Stimulated activated CD4-positive, alpha-beta T cell treated with anti-CD3 and anti-CD28 coated beads, Interleukin-4, amount 100 ng/mL, for 24 hours (primary cell): ENCODE measurements at places on chromosomes 3 and 15.

DNA sequence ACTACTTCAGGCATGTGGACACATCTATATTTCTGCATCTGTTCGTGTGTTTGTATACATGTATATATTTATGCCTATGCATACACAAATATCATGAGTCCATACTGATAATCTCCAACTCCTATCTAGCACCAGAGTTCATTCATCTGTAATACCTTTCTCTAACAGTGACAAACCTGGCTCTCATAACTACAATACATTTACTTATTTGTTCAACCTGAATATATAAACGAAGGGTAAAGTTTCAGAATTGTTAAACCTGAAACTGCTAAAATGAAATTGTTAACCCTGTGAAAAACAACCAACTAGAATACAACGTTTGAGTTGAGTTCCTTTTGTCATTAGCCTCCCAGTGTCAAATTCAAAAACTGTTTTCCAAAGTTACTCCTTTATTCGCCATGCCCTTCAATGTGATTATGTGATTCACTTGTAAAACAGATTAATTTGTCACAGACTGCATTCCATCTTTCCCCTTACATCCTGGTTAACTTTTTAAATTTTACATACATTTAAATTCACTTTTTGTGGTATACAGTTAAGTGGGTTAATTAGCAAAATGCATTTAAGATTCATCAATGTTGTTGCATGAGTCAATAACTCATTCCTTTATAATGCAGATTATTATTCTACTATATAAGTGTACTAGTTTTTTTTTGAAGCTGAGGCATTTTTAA, 58.5 kb downstream of the PIK3R4 start:
- no peak for DNase-seq

- DNase-seq, result no peak
Measured at GRCh38 chr3:130925628-130926027, 31.7 kb downstream of the ATP2C1 start.

- no peak for DNase-seq
Measured at GRCh38 chr3:124118397-124118796, 126.5 kb upstream of the ROPN1 start.

DNA sequence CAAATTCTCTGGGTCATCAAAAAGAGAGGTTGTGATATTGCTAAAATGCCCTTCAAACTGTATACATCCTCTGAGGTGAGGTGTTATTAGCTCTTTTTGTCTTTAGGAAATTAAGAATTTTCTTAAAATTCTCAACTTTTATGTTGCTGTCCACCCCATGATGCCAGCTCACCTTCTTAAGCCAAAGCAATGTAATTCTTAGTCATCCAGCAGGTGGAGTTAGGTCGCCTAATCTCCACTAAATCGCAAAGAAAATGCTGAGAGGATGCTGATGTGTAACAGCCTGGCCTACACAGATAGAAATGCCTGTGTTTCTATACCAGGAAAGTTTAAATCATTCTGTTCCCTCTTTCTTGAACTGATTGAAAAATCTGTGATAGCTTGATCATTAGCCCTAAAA, 770.2 kb upstream of the ALCAM start:
- DNase-seq, result no peak

DNA sequence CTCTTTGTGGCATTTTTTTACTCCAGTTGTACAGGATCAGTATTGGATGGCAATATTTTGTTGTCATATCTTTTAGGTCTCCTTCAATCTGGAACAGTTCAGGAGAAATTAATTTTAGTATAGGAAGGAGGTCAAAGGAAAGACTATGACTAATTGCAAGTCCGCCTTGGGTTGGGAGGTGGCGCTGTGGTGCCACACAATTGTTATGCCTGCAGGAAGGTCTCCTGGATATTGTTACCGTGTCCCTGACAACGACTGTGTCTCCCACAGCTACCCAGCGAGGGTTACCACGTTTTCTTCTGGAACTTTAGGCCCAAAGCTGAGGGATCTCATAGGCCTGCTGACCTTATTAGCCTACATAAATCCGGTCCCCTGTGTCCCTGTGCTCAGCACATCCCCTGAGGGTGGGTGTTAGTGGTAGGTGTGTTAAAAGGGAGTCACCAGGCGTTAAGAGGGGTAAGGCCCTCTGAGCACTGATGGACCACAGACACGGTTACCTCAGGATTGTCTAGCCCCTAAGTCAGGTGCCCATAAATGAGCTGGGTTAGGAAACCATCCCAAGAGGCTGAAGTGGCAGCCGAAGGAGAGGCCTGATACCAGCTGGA, 31.5 kb downstream of the KCNAB1 start:
- peak; percentile 62 for DNase-seq

DNA sequence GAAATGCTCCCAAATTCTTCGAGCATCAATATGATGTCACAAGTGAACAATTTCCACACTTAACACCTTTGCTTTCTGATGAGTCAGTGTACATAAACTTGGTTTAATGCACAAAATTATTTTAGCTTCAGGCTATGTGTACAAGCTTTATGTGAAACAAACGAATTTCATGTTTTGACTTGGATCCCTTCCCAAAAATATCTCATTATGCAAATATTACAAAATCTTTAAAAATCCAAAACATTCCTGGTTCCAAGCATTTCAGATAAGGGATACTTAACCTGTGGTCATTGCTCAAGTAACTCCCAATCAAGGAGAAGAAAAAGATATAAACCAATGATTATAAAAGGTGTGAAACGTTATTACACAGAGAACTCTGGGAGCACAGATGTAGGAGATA, 25.2 kb downstream of the RAB5A start:
- DNase-seq, result no peak

GRCh38 chr3:110149763-110150162, 812.4 kb upstream of the DPPA4 start:
- DNase-seq, result no peak

DNA sequence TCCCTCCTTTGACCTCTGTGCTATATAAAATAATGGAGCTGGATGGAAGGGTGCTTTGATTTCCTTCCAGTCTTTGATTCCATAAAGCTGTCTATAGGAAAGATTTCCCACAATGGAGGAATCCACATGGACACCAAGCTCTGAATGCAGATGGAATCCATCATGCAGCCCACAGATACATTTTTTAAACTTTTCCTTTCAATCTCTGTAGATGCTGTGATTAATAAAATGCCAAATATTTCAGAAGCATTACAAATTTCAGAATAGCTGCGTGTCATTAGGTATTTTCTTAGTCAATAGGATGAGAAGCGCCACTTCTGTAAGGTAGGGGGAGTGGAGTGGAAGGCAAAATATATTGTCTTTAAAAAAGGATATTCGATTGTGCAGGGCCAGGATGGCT, 489.0 kb downstream of the NTRK3 start:
- no peak for DNase-seq

- DNase-seq, result no peak
Measured at GRCh38 chr3:130950641-130951040, 56.8 kb downstream of the ATP2C1 start.

DNA sequence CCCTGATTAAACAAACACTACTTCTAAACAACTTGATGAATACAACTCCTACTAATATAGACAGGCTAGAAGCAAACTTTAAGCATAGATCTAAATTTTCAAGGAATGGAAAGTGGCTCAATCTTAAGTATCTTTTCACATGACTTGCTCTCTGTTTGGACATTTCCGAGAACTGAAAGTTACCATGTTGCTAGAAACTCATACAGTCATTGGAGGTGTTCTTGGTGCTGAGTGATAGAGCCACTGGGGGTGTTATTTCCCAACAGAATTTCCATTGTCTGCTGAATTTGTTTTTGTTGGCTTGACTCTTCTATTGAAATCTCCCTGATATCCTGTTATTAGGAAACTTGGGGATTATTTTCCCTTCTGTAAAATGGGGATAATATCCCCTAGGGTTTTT, 264.5 kb upstream of the RASGRP1 start:
- no peak for DNase-seq

DNA sequence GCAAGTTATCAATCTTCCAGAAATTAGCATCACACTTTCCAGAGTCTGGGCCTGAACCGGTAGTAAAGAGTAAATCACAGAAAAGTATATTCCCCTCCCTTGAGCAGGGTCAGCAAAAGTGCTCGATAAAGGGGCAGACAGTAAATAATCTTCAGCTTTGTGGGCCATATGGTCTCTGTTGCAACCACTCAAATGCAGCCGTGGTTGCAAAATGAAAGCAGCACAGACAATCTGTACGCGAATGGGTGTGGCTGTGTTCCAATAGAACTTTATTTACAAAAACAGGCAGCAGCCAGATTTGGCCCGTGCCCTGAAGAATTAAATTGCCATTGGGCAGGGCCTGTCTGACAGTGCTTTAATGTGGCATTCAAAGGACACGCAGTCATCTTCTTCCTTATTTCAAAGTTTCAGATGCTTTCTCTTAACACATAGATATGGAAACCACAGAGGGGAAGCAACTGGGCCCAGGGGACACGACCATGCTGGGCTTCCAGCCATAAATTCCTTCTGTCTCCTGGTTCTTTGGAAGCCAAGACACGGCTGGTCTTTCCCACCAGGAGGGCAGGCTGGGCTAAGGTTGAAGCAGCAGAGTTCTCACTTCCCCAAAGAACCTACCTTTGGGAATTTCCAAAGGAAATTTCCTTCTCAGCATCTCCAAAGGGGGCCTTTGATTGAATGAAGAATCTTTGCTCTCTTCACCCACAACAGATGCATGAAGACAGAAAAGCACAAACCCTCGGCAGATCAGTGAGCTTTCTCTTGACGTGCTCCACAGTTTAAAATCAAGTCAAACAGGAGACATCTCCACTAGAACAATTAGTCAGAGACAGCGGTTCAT, 489.8 kb upstream of the PROK2 start:
- DNase-seq, result no peak

DNA sequence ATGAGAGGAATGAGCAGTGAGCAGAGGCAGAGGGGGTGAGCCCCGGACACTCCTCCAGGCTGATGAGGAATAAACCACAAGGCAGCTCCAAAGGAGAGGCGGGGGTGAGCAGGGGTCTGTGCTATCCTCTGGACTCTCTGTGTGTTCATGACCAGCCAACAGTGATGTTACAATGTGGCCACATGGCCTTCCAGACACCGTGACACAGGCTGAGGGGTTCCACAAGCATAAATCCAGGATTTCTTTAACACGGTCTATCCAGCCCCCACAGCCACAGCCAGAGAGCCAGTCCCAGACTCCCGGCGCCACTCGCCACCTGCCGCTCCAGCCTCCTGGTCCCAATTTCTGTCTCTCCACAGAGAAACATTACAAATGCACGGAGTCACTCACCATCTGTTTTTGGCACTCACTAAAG, 24.4 kb downstream of the XXYLT1 start:
- no peak for DNase-seq

- DNase-seq, result no peak
Measured at GRCh38 chr3:188003188-188004171, 150.5 kb upstream of the LPP start.

GRCh38 chr3:13581485-13582365, 32.8 kb downstream of the FBLN2 start:
- DNase-seq, result no peak

- no peak for DNase-seq
Measured at GRCh38 chr15:93505506-93505905, 416.5 kb upstream of the RGMA start.

DNA sequence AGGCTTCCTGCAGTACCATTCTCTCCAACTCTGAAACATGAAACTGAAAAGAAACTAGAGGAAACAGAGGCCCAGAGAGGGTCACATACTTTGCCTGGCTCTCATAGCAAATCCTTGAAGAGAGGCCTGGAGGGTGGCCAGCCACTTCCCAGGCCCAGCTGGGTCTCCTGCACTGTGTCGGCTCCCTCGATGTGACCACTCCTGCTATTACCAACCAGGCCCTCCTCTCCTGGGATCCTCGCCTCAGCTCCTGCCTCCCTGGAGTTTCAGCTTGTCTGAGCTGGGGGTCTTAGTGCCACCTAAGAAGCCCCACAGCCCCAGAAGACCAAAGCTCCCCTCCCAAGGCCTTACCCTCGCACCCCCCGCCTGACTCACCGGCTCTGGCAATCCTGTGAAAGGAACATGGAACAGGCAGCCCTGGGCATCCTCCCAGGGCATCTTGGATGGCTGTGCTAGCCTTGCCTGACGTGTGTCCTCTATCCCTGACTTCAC, 4.6 kb downstream of the LOXL1 start:
- no peak for DNase-seq

DNA sequence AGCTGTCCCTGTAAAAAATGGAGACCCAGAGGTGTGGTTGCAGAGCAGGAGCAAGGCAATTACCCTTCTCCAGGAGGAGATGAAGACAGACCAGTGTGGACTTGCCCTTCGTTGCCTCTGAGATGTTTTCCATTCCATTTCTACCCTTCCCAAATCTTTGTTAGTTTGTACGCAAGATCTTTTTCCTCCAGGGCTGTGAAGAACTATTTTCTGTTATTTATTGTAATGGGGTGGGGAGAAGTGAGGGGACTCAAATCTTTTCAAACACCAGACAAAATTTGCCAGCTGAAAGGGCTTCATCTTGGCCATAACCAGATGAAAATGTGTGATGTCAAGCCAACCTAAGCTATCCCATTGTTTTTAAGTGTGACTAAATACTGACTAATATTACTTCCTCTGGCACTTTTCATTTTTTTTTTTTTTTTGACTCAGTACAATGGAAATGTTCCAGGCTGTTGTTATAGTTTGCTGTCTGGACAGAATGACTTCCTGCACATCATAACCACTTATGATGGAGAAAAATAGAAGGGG, 271.3 kb upstream of the TPRG1 start:
- DNase-seq, result no peak

DNA sequence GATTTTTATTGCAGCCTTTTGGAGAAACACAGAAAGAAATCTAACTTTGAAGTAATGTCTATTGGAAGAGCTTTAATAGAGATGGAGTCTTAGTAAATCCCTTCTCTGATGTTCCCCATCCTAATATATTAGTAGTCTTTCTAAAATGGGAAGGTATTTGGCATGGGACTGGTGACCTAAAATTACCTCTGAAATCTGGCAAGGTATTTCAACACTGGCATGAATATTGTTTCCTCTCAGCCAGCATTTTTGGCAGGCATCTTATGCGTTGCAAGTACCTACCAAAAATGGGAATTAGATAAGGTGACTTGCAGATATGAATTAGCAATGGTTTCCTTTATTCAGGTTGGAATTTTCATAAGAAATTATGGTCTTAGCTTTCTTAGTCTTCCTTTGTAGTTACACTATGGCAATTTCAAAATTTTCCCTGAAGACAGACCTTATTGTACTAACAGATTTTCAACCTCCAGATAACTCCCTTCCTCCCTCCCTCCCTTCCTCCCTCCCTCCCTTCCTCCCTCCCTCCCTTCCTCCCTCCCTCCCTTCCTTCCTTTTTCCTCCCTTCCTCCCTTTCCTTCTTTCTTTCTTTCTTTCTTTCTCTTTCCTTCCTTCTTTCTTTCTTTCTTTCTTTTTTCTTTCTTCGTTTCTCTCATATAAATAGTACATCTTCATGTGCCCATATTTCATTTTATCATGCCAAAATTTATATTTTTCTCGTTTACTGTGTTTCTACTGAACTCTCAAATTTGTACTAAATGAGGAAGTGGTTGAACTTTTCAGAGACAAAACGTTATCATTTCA, 168.2 kb upstream of the KCNMB2 start:
- DNase-seq, result no peak

GRCh38 chr3:139264375-139264774, 79.4 kb upstream of the MRPS22 start:
- DNase-seq, result no peak
